ENCODE measurements at places on chromosomes 3 and 15.

GRCh38 chr15:98599909-98600691 lies 48.2 kb upstream of the IGF1R start:
- peak; percentile 35 for DNase-seq

DNA sequence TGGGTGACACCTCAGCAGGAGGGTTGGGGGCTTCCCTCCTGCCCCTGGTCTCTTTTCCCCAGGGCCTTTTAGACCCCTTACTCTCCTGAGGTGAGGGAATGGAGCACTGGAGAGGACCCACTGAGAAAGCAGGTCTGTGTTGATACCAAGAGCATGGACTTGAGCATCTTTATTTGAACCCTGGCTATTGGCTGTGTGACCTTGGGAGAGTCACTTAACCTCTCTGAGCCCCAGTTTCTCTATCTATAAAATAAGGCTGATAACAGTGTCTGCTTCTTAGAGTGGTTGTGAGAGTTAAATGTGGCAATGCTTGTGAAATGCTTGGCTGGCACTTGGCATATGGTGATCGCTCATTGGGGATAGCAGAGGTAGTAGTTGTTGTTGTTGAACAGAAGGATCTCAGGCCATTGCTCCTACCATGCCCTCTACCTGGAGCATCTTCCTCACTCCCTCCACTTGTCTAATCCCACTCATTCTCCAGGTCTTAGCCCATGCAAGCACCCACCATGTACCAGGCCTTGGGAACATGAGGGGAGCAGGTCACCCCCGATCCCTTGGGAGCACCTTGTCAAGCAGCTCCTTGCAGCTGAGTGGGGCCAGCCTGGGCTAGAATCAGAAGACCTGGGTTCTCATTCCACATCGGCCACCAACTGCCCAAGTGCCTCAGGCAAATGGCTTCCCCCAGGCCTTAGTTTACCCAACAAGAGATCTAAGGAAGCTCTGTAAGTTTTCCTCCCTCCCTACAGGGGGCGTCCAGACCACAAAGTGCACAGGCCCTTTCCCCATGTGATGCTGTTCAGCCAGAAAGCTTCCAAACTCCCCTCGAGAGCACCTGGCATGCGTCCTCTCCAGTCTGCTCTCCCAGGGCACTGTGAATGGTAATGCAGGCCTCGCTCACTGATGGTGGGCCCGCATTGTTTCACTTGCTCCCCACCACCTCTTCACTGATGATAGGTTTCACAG lies 96.7 kb downstream of the LSM3 start:
- DNase-seq = no peak

DNA sequence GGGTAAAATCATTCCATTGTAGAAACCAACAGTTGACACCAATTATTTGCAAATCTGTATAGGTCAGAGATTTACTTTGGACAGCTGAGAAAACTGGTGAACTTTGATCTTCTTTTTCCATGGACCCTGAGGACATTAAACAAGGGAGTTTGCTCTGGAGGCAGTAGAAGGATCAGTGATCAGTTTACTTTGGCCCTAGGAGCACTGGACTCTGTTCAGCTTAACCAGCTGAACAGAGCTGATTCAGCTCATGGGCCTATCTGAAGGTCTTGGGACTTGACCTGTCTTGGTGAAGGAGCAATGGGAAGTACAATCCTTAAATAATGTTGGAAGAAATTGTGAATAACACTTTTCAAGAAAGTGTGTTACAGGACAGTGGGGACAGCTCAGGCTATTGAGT lies 15.2 kb upstream of the TF start:
- no peak for DNase-seq

- no peak for DNase-seq
These were observed 1.1 kb downstream of the STAC start for GRCh38 chr3:36381311-36381956.

GRCh38 chr15:28208583-28208982 lies 109.5 kb upstream of the OCA2 start:
- DNase-seq = no peak

All from CD4-positive, alpha-beta T cell treated with Interleukin-6 at 100 ng/mL for 8 hours (primary cell).